HFFc6 (cell line): ENCODE measurements at places on chromosomes 6 and 20.

GRCh38 chr6:117414770-117415169 is 11.0 kb downstream of the ROS1 start:
- DNase-seq, result no peak

- DNase-seq, result peak; percentile 97
These were observed 74.9 kb upstream of the CLDN20 start for GRCh38 chr6:155188707-155189496.

- DNase-seq, result no peak
These were observed 198.9 kb upstream of the SSTR4 start for GRCh38 chr20:22836211-22836610.

- no peak for DNase-seq
These were observed 23.6 kb downstream of the BNIP5 start for GRCh38 chr6:36312854-36313648.

GRCh38 chr6:130771741-130772140 is 55.5 kb upstream of the SMLR1 start:
- DNase-seq, result no peak

DNA sequence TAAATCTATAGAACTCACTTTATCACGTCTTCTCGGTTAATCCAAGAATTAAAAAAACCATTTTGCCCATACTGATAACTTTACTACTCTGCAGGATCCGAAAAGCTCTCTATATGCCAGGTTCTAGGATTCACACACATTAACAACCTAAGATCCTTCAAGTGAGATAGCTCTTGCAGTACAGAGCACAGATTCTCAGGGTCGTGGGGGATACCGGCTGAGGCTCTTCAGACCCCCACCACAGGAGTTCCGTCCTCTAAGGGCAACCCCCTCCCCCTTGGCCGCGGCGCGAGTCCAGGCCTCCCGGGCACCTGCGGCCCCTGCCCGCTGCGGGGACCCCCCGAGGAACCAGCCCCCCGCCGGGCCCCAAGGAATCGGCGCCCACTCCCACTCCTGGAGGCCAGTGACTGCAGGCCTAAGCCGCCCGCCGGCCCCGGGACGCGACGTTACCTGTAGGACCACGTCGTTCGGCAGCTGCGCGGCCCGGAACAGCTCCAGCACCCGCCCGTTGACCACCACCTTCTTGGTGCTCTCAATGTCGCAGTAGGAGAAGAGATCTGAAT is 892 bp downstream of the REPS1 start:
- no peak for DNase-seq

- DNase-seq, result no peak
These were observed 306.2 kb upstream of the NT5E start for GRCh38 chr6:85143676-85144075.

DNA sequence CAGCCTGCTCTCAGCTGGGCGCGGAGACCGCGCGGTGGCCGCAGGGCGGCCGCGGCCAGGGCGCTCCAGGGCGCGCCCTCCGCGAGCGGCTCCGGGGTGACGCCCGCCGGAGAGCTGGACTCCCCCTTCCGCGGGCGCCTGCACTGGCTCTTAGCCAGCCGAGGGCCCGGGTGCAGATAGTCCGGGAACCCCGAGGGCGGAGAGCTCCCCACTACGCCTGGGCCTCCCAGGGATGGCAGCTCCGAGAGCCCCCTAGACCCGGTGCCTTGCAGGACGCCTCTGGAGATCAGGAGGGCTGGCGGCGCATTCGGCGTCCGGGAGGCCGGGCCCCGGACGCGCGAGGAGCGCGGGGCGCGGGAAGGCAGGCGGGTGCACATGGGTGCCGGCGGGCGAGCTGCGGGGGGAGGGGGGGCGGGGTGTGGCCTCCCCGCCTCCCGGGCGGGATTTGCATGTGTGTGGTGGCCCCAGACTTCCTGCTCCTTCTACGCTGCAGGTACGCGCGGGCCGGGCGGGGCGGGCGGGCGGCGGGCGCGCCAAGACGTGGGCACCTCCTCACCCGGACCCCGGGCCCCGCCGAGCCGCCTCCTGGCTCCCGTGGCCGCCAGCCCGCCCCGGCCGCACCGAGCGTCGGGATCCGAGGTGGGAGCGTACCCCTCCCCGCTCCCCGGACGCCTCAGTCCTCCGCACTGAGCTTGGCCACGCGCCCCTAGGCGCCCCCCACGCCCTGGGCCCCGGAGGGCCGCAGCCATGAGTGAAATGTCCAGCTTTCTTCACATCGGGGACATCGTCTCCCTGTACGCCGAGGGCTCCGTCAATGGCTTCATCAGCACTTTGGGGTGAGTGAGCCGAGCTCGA is at the start of gene ITPR3:
Gene ITPR3 (plus strand): TSS at position 467 of the 855 bp plus-strand sequence. CDS start 281 bp downstream, at position 748.
- peak; percentile 37 for DNase-seq

GRCh38 chr6:1821513-1822183 is 211.9 kb downstream of the FOXC1 start:
- DNase-seq, result peak; percentile 27

- DNase-seq, result no peak
These were observed 123.3 kb upstream of the NXT1 start for GRCh38 chr20:23227274-23227673.

DNA sequence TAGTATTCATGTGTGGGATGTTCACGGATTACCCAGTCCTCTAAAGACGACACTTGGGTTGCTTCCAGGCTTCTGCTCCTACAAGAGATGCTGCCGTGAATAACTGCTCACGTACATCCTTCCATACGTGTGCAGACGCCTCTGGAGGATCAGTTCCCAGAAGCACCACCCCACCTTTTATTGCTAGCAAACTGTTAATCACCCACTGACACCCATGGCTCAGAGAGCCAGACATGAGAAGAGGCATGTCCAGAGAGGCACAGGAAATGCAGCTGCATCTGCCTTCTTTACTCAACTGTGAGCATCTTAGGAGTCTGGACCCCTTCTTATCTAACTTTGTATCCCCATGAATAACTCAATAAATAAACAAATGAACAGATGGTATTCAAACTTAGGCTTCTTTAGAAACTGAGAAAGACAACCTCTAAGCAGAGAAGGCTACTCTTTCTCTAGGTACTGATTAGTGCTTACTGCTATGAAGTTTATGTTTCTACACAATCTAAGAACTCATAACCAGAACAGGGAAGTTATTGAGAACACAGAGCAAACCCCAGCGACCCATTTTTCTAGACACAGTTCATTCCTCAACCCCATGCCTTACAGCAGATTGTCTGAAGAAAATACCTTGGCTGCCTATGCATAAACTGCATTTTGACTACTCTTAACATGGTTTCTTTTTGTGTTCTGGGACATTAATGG is 228.7 kb upstream of the RREB1 start:
- no peak for DNase-seq

- DNase-seq, result no peak
These were observed 33.1 kb upstream of the ASF1A start for GRCh38 chr6:118860880-118861279.

DNA sequence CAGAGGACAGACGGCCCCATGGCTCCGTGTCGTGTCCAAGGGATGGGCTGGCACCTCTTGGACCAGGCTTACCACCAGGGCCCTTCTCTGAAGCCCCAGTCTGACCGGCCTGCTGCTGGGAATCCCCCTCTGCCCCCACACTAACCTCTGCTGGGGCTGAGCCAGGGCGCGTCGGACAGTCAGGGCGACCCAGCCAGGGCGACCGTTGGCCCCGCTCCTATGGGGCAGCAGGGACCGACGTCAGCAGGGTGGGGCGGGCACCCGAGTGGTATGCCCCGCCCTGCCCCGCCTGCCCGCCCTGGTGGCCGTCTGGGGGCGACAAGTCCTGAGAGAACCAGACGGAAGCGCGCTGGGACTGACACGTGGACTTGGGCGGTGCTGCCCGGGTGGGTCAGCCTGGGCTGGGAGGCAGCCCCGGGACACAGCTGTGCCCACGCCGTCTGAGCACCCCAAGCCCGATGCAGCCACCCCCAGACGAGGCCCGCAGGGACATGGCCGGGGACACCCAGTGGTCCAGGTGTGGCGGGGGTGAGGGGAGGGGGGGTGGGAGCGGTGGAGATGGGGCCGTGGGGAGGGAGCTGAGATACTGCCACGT is at the start of gene SLC17A9:
Gene SLC17A9 (plus strand): TSS at position 337 of the 595 bp plus-strand sequence. CDS start 122 bp downstream, at position 459.
- peak; percentile 52 for DNase-seq

DNA sequence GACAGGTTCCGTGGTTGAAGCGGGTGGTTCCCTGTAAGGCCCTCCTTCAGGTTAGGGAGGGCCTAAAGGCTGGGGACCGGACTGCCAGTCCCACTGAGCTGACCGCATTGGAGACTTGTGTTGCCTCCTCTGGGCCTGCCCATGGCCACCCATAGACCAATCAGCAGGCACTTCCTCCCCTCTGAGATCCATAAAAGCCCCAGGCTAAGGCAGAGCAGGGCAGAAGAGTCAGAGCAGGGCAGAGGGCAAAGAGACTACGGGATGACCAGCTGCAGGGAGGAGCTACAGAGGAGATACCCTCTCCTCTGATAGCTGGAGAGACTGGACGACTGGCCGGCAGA is 537.4 kb downstream of the TENT5A start:
- DNase-seq, result no peak

DNA sequence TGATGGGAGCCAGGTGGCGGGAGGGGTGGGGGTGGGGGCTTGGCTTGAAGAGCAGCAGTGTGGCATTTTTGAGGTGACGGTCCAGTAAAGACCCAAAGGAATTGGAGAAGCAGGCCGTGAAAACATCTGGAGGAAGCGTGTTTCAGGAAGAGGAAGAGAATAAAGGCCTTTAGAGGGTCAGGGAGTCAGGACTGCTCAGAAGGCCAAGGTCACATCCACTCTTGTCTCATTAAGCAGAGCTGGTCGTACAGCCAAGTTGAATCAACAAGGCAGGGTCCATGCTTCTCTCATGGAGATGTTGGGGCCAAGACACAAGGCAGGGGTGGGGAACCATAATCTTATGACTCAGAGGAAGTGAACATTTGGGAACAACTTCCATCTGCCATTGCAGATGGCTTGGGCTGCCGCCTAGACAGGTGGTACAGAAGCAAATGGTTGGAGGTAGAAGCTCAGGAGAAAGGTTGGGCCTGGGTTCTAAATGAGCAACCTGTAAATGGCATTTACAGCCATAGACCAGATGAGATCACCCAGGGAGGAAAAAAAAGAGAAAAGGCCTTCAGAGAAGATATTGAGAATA is 179.6 kb downstream of the TTLL2 start:
- DNase-seq, result no peak

DNA sequence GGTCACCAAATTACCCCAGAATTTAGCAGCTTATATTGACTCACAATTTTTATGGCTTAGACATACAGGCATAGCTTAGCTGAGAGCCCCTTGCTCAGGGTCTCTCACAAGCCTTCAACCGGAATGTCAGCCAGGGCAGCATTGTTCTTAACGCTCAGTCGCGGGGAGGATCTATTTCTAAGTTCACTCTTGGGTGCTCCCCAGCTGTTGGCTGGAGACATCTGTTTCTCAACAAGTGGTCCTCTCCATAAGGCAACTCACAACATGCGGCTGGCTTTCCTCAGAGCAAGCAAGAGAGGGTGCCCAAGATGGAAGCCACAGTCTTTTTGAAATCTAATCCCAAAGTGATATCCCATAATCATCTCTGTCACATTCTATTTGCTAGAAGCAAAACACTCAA is 46.6 kb downstream of the SLX4IP start:
- no peak for DNase-seq

DNA sequence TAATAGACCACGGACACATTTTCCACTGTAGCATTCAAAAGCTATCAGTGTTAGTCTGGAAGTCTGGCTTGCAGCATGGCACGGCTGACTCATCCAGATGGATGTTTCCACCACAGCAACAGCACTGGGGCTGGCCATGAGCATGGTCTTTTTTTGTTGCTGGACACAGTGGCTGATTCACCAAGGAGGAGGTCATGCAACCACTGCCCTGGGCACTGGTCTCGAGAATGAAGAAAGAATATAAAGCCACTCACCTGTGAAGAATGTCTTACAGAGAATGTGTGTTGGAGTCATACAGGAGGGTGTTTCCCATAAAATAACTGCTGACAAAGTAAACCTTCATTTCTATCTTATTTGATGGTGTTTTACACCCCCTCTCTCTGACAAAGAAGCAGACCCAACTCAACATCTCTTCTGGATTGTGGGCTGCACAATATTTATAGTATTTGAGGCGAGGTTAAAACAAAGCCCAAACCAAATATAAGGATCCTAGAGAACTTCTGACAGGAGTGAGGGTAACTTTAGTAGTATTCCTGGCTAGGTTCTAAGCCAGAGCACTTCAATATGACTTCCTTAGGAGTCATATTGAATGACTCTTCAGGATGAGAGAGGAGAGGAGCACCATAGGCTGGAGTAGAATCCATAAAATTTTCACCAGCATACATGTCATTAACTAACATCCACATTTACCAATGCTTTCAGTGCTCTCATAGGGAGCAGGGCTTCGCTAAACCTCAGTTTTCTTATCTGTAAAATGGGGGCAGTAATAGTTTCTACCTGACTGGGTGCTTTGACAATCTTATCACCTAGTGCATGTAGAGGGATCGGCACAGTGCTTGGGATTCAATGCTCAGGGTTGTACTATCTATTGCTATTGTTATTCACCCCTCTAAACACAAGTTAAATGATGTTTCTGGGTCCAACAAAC is 121.4 kb downstream of the KIF13A start:
- DNase-seq, result peak; percentile 98

DNA sequence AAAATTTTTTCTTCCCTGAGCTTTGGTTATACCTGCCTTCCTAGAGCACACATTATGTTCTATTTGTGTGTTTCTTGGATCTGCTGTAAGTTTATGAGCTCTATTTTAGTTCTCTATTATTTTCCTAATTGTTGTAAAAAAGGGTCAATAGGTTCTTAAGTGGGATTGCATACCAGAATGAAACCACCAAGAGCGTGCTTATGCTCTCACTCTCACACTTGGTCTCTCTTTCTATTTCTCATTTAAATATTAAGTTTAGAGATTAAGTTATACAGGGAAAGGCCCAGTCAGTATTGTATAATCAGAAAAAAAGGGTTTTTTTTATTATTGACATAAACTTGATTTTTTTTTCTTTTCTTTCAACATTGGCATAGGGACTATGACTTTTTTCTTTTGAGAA is 96.8 kb downstream of the RIMS1 start:
- DNase-seq, result no peak

GRCh38 chr6:28696167-28696566 is 170.5 kb downstream of the GPX5 start:
- no peak for DNase-seq

- DNase-seq, result peak; percentile 85
These were observed 14.2 kb upstream of the PREX1 start for GRCh38 chr20:48841875-48842529.

DNA sequence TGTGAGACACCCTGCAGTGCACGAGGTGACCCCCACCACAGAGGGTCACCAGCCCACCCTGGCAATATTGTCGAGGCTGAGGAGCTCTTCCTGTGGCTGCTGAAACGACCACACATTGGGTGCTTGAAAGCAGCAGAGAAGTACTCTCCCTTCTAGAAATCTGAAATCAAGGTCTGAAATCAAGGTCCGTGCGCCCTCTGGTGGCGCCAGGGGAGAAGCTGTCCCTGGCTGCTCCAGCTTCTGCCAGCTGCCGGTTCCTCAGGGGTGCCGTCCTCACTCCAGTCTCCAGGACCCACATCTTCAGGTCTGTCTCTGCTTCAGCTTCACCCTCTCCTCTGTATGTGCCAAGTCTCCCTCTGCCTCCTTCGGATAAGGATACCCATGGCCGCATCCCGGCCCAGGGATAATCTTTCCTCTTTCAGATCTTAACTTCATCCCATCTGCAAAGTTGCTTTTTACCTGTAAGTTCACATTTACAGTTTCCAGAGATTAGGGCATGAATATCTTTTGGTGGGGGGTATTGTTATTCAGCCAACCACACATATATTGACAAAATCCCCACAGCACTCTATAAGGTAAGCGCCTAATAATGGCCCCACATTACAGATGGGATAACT is 108.3 kb upstream of the PHACTR3 start:
- peak; percentile 39 for DNase-seq
